ENCODE measurements at places on chromosomes 12 and 14.

- DNase-seq = no peak
Measured at GRCh38 chr12:95583933-95584332, 32.7 kb upstream of the USP44 start.

- peak; percentile 81 for DNase-seq
Measured at GRCh38 chr12:52010152-52010622, 3.4 kb downstream of the TAMALIN start.

GRCh38 chr14:50000380-50001150 is 107.7 kb downstream of the ARF6 start:
- DNase-seq = no peak

- peak; percentile 47 for DNase-seq
Measured at GRCh38 chr12:124867401-124867930, 3.8 kb upstream of the SCARB1 start.

DNA sequence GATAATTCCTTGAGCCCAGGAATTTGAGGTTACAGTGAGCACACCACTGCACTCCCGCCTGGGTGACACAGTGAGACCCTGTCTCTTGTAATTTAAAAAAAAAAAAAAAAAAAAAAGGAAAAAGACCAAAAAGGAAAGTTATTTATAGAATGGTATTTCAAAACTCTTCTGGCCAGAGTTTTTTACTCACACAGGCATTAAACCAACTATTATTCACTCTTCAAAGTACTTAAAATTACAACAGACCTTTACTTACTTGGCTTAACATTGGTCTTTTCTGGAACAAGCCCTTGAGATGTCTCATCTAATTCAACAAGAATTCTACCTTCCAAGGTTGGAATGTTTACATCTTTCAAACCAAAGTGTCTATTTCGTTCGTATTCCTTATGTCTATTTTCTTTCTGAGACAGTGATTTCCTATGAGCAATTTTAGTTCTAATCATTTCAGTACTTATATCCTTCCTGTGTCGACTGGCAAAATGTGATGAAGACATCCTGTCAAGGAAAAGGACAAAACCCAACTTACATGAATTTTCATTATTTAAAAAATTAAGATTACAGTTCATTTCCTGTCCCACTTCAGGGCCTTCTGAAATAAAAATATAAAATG is 2.6 kb downstream of the DLGAP5 start:
- DNase-seq = no peak

DNA sequence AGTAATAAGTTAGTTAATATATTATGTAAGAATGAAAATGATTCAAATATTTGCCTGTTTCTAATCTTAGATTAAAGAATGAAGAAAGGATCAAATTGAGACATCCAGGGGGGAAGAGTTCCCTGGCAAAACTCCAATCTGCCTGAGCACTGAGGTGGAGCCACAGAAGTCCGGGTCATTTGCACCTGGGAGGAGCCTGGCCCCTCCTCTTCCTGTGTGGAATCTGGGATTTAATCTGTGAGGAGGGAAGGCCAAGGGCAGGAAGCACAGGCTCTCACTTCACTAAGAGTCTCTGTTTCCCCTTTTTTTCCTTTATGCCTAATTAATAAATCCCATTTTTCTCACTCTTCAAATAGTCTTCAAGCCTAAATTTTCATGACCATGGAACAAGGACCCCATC is 599.5 kb downstream of the FLRT2 start:
- no peak for DNase-seq

DNA sequence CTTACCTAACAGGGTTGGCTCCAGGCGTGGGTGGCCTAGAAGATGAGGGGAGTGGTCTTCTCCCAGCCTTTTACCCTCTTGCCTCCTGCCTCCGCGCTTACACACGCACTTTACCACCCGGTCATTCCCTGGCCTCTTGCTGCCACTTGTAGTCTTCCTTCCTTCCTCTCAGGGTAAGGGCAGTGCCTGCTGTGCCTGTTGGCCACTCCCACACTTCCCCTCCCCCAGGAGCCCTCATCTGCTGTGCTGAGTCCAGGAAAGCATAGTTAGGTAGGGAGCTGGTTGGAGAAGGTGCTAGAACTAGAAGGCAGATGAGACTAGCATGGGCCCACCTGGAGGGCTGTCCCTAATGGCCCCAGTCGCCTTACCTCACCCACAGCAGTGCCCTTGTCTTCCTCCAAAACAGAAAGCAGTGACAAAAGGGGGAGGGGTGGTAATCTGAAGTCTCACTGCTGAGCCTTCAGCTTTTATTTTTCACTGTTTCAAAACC is 54.3 kb upstream of the SRSF5 start:
- no peak for DNase-seq

- DNase-seq = no peak
Measured at GRCh38 chr14:67313153-67313552, 46.5 kb downstream of the ATP6V1D start.

- no peak for DNase-seq
Measured at GRCh38 chr14:49114161-49114893, 471.9 kb downstream of the RPS29 start.

DNA sequence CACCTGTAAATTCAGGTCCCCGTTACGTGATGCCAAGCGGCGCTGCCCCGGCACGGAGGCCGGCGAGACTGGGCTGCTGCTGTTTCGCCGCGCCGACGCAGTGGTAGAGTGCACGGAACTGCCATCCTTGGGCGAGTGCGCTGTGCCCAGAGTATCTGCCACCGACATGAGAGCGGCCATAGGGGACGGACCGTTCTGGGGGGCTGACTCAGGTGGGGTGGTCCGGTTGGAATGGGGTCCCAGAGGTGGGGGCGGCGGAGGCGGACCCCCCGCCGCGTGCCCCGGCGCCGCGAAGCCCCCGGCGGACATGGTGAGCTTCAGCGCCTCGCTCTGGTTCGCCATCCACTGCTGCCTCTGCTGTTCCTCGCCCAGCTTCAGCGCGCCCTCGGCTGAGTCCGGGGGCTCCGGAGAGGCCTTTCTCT is 2.8 kb downstream of the IRF2BPL start:
- DNase-seq = no peak

GRCh38 chr14:101972126-101972866 is 7.9 kb downstream of the DYNC1H1 start:
- peak; percentile 98 for DNase-seq

DNA sequence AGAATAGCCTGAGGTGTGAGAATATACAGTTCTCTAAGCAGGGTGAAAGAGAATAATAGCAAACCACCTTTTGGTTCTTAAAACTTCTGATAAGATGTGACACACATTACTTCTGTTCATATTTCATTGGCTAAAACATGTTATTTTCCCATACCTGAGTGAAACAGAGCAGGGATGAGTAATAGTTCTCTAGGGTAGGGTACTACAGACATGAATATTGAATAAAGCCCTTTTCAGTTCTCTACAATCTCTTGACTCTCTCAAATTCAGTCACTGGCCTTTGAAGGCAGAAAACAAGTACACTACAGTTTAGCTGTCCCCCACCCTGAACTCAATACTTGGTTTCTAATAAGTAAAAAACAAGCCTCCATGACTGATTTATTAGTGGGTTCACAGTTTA is 454.1 kb upstream of the MDGA2 start:
- DNase-seq = no peak

- DNase-seq = peak; percentile 57
Measured at GRCh38 chr12:50517421-50518048, 12.8 kb downstream of the DIP2B start.

GRCh38 chr14:104518659-104519350 is 60.8 kb upstream of the C14orf180 start:
- no peak for DNase-seq

- no peak for DNase-seq
Measured at GRCh38 chr12:106317406-106318082, 15.0 kb downstream of the TCP11L2 start.

DNA sequence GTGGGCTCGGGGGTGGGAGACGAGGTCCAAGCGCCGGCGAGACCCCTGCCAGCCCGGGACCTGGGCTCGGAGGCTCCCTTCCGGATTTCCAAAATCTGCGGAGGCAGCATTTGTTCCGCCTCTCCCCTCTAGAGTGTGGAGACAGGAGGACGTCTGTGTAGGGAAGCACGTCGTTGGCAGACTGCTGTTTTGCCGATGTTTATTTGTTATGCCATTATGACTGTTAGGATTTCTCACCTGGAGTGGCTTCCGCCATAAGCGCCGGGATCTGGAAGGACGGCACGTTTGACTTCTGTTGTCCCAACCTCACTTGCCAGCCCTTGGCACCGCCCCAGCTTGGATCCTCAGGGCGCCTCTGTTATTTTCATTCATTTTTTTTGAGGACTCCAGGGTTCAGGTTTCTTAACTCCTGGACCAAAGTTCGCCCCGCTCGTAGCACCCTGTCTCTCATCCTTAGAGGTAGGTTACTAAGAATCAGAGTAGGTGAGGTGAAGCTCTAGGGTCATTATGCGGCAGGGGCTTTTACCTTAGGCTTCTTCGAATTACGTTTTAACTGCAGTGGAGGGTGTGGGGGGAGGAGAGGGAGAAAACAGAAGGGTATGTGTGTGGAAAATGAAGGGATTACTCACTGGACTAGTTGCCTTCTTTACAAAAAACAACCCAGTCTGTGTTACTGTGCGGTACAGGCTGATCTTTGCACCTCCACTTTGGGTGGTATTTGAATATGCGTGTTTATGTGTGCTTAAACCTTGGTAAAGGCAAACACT is 547 bp upstream of the PYGL start:
- DNase-seq = no peak

GRCh38 chr14:55446127-55446736 is 5.8 kb upstream of the TBPL2 start:
- peak; percentile 42 for DNase-seq

GRCh38 chr14:52053044-52053443 is 15.8 kb downstream of the NID2 start:
- DNase-seq = no peak

DNA sequence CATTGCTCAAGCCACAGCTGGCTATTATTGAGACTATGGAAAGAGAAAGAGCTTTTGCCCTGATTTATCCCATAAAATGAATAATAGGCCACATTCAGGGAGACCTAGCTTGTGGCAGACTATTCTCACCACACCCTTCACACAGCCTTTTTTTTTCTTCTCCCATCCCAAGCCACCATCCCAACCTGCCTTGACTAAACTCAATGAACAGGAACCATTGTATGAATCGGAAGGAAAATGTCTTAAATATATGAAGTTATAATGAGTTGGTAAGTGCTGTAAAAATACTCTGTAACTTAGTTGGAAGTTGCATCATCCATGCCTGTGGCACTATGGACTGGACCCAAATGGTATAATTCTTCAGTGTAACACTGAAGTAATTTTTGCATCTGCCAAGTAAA is 338.4 kb downstream of the RAD51B start:
- no peak for DNase-seq

DNA sequence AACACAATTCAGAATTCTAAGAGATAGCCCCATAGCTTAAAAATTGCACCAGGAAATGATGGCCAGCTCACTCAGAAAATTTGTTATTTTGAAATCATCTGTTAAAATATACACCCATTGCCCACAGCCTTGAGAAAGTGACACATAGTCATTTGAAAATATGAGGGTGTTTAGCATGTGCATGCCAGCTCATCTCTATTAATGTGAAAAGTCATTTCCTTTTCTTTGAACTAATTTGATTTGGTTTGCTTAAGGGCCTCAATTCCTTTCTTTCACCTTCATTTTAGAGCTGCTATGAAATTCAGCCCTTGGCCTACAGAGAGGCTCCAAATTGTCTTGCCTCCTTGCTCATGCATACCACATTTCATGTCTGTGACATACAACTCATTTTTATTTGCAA is 241.4 kb downstream of the PHLDA1 start:
- no peak for DNase-seq

GRCh38 chr12:103929046-103929783 is 995 bp upstream of the HSP90B1 start:
- peak; percentile 80 for DNase-seq

GRCh38 chr14:104544362-104544961 is 35.1 kb upstream of the C14orf180 start:
- no peak for DNase-seq

- no peak for DNase-seq
Measured at GRCh38 chr12:22083167-22083566, 37.1 kb downstream of the CMAS start.

GRCh38 chr12:47004634-47005033 is 74.8 kb upstream of the PCED1B start:
- no peak for DNase-seq

- DNase-seq = no peak
Measured at GRCh38 chr14:104773505-104774452, 20.8 kb downstream of the SIVA1 start.

- no peak for DNase-seq
Measured at GRCh38 chr14:72796935-72797334, 97.0 kb downstream of the DPF3 start.

DNA sequence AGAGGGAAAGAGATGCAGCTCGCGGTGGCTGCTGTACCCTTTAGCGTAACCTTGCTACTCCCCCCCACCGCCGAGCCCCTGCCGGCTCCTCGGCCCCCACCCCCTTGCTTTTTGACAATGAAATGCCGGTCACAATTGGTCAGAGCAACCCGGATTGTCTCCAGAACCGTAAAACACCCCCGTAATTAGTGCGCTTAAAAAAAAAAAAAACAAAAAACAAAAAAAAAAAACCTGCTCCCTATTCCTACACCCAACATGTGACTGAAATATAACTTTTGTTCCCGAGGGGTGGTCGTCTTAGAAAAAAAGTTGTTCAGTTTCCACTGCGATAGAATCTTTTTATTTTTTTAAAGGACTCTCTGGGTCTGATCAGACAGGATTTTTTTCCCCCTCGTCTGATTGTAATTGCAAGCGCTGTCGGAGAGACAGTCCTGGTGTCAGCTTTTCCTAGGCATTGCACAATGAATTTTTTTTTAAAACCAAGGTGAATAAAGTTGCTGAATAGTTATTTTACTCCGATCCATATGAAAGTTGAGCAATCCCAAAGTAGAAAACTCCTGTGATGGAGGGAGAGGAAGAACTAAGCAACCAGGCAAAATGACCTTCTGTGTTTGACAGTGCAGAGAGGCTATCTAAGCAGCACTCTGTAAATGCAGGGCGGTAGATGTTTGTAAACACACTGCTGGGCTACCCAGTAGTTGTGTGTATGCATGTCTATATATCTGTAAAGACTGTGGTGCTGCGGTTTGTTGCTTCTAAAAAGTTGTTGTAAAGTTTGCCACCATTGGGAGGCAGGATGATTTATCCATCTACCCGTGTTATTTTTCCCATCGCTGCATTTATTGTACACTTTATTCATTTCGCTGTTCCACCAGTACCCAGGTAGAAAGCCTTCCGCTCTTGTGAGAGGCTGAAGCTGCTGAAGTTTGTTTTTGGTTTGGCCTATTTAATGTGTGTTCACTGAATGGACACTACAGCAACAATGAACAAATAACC is 1.1 kb downstream of the ETV6 start:
- DNase-seq = no peak

GRCh38 chr14:100237735-100238418 is 1.1 kb upstream of the YY1 start:
- no peak for DNase-seq

- DNase-seq = peak; percentile 45
Measured at GRCh38 chr14:42222924-42223471, 616.3 kb downstream of the LRFN5 start.
